IMR-90 (cell line): ENCODE measurements at places on chromosomes 4 and X. TPM values are rescaled to one million over a fixed set of nuclear protein-coding genes. Genes with fewer than 3 reads are reported as not detected.

The NIPAL1 gene
- total RNA-seq: 1.1 TPM in 2 replicates

The VCX gene
- not detected in 2 replicates for total RNA-seq

The TEX13B gene
- total RNA-seq: not detected in 2 replicates

The TMPRSS11A gene
- total RNA-seq: not detected in 2 replicates

The ZNF827 gene
- total RNA-seq: 6.6 and 6.7 TPM in 2 replicates

DNA sequence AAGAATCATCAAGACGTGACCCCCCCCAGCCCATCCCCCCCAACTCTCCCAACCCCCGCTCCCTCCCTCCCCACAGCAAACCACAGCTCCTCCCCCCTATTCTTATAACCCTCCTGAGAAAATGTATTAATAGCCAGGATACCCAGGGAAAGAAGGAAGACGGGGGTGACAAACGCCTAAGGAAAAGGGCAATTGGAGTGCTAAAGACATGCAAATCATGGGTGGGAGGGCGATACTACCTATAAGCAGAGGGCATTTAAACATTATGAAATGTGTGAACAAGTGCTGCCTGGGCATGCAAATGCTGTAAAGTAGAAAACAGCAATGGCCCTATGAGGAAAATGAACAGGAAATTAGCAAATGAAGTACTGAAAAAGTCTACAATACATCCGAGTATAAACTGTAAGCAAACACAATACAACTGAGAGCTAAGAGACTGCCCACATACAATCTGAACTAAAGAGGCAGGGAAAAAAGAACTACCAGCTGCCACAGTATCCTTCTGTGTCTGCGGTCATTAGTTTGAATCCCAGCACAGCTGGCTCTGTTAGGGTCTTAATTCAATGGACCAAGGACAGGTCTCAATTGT, 2.4 kb downstream of the CXXC4 start:
- DNase-seq: no peak

GRCh38 chrX:150229481-150229880, 133.6 kb upstream of the MAMLD1 start:
- no peak for DNase-seq

DNA sequence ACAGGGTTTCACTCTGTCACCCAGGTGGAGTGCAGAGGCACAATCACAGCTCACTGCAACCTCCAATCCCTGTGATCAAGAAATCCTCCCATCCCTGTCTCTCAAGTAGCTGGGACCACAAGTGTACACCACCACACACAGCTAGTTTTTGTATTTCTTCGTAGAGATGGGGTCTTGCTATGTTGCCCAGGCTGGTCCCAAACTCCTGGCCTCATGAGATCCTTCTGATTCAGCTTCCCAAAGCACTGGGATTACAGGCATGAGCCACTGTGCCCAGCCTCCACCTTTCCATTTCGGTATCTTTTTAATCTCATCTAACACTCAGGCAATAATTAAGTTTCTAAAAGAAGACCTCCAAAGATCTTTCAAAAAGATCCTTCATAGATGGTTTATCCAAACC, 22.9 kb downstream of the ADGRA3 start:
- DNase-seq: no peak

GRCh38 chr4:179530958-179531357, 2088.7 kb upstream of the AGA start:
- DNase-seq: peak; percentile 6

DNA sequence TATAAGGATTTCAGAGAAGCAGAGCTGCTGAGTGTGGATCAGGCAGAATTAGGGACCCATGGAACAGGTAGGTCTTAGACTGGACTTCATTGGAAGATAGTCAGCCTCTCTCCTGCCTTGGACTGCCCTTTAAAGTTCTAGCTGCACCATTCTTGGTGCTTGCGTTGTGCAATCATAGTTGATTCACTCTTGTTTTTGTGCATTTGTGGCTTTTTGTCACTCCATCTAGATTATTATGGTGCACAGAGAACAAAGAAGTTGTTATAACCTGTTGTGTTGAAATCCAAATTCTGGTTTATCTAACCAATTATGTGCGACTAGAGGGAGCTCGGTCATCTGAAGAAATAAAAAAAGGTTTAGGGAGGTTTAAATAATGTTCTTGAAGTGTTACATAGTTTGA, 59.3 kb downstream of the JADE1 start:
- DNase-seq: no peak

GRCh38 chr4:135371137-135371536, 1169.5 kb upstream of the PABPC4L start:
- DNase-seq: no peak

DNA sequence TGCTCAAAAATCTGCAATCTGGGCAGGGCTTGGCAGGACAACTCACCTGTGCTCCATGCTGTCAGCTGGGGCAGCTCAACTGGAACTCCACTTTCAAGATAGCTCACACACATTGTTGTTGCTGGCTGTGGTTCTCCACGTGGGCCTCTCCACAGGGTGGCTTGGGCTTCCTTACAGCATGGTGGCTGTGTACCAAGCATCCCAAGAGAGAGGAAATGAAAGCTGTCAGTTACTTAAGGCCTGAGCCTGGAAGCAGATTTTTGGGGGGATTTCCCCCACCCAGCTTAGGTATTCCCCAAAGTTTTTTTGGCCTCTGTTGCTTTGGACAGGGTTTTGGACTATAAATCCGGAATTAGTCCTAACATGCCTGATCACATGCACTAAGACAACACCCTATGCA, 81.0 kb downstream of the BCOR start:
- no peak for DNase-seq

DNA sequence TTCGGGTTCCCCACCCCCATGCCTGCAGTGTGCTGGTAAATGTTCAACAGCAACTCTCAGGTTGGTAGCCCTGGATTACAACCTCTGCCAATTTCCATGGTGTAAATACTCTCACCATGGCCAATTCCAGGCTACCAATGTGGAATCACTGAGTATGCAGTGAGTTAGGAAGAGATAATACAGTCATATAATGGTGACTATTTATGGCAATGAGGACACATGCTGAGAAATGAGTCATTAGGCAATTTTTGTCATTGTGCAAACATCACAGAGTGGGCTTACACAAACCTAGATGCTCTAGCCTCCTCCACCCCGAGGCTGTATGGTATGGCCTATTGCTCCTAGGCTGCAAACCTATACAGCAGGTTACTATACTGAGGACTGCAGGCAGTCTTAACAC, 4.6 kb upstream of the CLDN24 start:
- DNase-seq: peak; percentile 40
